Esophagus mucosa (tissue), 1 donor: ENCODE measurements at places on chromosomes 5 and 9.

GRCh38 chr9:37163299-37163698 lies 42.9 kb downstream of the ZCCHC7 start:
- ATAC-seq: no peak

GRCh38 chr5:124341066-124341858 lies 405.2 kb downstream of the ZNF608 start:
- no peak for ATAC-seq

- no peak for ATAC-seq
Measured at GRCh38 chr9:27276193-27277030, 20.5 kb downstream of the EQTN start.

GRCh38 chr5:119302916-119303897 lies 52.6 kb upstream of the TNFAIP8 start:
- no peak for ATAC-seq
